MCF 10A (cell line): ENCODE measurements at places on chromosomes 16 and 17. TPM values are rescaled to one million over a fixed set of nuclear protein-coding genes. Genes with fewer than 3 reads are reported as not detected.

Gene C16orf82
- total RNA-seq, result not detected in 2 replicates

- peak overlapping the region; percentile 91 for H3K4me3 ChIP-seq
- no peaks in the 10 kb centered on the region for H3K27me3 ChIP-seq
- DNase-seq, result no peak
- H3K27ac ChIP-seq, result peak overlapping the region; percentile 95
Measured at GRCh38 chr16:30533748-30534367, 800 bp downstream of the ZNF747 start.

DNA sequence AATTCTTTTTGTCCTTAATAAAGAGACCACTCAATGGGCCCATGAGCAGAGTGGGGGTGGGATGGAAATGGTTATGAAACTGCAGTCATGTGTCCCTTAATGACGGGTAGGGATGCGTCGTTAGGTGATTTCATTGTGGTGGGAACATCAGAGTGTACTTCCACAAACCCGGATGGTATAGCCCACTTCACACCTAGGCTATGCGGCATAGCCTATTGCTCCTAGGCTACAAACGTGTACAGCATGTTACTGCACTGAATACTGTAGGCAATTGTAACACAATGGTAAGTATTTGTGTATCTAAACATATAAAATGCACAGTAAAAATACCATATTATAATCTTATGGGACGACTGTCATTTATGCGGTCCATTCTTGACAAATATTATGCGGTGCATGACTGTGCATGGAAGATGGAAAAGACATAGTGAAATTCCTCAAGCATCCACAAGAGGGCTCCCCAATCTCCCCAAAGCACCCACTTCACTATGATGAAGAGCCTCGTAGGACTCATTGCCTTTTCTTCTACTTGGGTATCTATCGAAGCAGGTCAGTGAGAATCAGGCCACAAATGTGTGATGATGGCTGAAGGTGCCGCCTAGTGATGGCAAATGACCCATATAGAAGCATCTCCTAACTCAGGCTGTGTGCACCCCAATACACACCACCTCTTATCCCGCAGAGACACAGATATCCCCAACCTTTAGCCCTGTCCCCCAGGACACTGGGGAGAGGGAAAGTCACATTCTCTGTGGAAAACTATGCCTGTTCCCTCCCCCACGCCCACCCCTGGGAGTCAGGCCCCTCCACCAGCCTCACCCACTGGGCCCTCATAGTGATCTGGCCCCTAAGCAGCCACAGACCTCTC lies 43.5 kb downstream of the TBX21 start:
- H3K27me3 ChIP-seq, result peaks cover 52% of the 10 kb centered on the region
- no peaks in the 10 kb centered on the region for H3K4me1 ChIP-seq
- DNase-seq, result peak; percentile 56
- no peaks in the 10 kb centered on the region for H3K36me3 ChIP-seq
- H3K4me3 ChIP-seq, result no peak overlapping the region

- H3K4me3 ChIP-seq, result no peak overlapping the region
- H3K27ac ChIP-seq, result no peak overlapping the region
- no peaks in the 10 kb centered on the region for H3K27me3 ChIP-seq
- H3K4me1 ChIP-seq, result no peaks in the 10 kb centered on the region
- H3K36me3 ChIP-seq, result no peaks in the 10 kb centered on the region
- no peak for DNase-seq
Measured at GRCh38 chr17:22516861-22517636, 824.7 kb downstream of the KCNJ18 start.

GRCh38 chr17:63356337-63356757 lies 89.8 kb downstream of the CYB561 start:
- H3K27ac ChIP-seq, result peak overlapping the region; percentile 66
- H3K4me1 ChIP-seq, result peaks cover 16% of the 10 kb centered on the region
- no peaks in the 10 kb centered on the region for H3K27me3 ChIP-seq
- no peak overlapping the region for H3K4me3 ChIP-seq
- H3K36me3 ChIP-seq, result peaks cover 12% of the 10 kb centered on the region

DNA sequence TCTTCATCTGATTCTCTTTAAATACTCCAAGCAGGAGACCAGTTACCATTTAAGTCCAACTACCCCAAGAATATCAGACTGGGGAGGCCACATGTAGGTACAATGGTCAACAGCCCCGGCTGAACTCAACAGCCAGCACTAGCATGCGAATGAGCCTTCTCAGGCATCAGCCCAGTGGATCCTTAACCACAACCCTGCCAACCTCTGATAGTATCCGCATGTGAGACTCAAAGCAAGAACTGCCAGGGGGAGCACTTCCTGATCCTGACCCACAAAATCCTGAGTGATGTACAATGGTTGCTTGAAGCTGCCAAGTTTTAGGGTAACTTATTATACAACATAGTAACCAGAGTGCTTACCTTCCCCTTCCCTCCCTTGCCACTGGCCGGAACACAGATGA lies 4.0 kb downstream of the PYY start:
- H3K4me3 ChIP-seq, result no peak overlapping the region
- no peak for DNase-seq
- H3K4me1 ChIP-seq, result peaks cover 9% of the 10 kb centered on the region
- H3K36me3 ChIP-seq, result no peaks in the 10 kb centered on the region

Gene SBK1
- 0.14 and 0.25 TPM in 2 replicates for total RNA-seq

- H3K36me3 ChIP-seq, result peaks cover 30% of the 10 kb centered on the region
- no peak overlapping the region for H3K27ac ChIP-seq
- peaks cover 17% of the 10 kb centered on the region for H3K4me1 ChIP-seq
- H3K27me3 ChIP-seq, result no peaks in the 10 kb centered on the region
Measured at GRCh38 chr17:77086433-77087010, 54.2 kb upstream of the SEC14L1 start.

DNA sequence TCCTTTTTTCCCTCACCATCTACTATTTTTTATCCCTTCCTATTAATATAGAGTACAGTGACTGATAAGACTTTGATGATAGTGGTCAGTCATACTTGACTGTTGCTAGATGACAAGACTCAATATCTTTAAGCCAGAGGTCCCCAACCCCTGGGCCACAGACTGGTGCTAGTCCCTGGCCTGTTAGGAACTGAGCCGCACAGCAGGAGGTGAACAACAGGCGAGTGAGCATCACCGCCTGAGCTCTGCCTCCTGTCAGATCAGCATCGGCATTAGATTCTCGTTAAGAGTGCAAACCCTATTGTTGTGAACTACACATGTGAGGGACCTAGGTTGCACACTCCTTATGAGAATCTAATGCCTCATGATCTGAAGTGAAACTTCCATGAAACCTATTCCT lies 341.3 kb downstream of the BCAS3 start:
- no peaks in the 10 kb centered on the region for H3K27me3 ChIP-seq
- H3K27ac ChIP-seq, result no peak overlapping the region
- no peak overlapping the region for H3K4me3 ChIP-seq

Gene DNAI2
- not detected in 2 replicates for total RNA-seq

DNA sequence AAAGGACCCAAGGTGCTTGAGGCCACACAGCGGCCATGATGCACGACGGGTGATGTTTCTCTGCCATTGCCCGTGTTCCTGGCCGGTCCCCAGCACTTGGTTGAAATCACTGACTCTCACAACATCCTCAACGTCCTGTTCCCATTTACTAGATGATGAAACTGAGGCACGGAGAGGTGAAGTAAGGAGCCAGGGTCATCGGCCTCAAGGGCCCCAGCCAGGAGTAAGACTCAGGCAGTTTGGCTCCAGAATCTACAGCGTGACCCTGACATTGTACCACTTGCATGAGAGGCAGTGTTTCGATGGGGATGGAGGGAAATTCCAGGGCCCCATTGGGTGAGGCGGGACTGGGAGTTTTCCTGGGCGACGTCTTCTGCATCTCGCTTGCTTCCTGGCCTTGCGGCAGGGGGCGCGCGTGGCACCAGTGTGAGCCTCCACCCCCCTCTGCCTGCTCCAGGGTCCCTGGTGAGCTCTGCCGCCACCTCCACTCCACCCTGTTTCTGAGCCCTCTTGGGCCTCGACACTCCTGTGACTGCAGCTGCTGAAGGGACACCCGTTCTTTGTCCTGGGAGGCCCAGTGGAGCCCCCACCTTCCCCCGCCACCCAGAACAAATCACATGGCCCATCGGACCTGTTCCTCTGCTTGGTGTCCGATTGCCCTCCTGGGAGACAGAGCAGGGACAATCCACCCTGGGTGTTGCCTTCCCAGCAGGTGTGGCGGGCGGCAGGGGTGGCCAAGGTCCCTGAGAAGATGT lies 133.0 kb upstream of the GSE1 start:
- DNase-seq, result no peak
- no peaks in the 10 kb centered on the region for H3K27me3 ChIP-seq
- H3K27ac ChIP-seq, result no peak overlapping the region
- H3K4me3 ChIP-seq, result no peak overlapping the region

- no peaks in the 10 kb centered on the region for H3K27me3 ChIP-seq
- no peak for DNase-seq
- peaks cover 10% of the 10 kb centered on the region for H3K4me1 ChIP-seq
Measured at GRCh38 chr17:72165867-72166439, 45.1 kb downstream of the SOX9 start.

DNA sequence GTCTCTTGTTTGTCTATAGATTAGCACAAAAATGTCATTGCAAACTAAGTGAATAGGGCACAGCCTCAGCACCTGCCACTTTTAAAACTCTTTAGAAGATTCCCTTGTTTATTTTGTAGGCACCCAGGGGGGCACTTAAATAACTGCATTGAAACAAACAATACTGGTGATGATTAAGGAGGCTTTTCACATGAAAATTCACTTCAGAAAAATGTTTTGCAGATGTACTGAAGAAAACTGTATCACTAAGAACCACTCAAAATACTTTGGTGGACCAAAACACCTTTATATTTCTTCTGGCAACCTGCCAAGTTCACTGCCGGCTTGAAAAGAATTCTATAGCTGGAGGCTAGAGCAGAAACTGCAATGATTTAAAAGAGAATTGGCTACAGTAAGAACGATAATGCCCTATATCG lies 281.5 kb downstream of the TOX3 start:
- H3K4me3 ChIP-seq, result no peak overlapping the region
- DNase-seq, result peak; percentile 11
- H3K27me3 ChIP-seq, result peaks cover 17% of the 10 kb centered on the region
- no peak overlapping the region for H3K27ac ChIP-seq
- no peaks in the 10 kb centered on the region for H3K36me3 ChIP-seq
- H3K4me1 ChIP-seq, result no peaks in the 10 kb centered on the region

GRCh38 chr17:80671825-80672110 lies 127.1 kb downstream of the RPTOR start:
- no peak overlapping the region for H3K27ac ChIP-seq
- no peak overlapping the region for H3K4me3 ChIP-seq
- H3K36me3 ChIP-seq, result peaks cover 11% of the 10 kb centered on the region
- H3K27me3 ChIP-seq, result no peaks in the 10 kb centered on the region
- DNase-seq, result no peak

GRCh38 chr17:17957584-17957916 lies 14.7 kb downstream of the TOM1L2 start:
- peaks cover 7% of the 10 kb centered on the region for H3K36me3 ChIP-seq
- peak overlapping the region; percentile 23 for H3K4me3 ChIP-seq
- peak overlapping the region; percentile 94 for H3K27ac ChIP-seq
- peaks cover 25% of the 10 kb centered on the region for H3K4me1 ChIP-seq

DNA sequence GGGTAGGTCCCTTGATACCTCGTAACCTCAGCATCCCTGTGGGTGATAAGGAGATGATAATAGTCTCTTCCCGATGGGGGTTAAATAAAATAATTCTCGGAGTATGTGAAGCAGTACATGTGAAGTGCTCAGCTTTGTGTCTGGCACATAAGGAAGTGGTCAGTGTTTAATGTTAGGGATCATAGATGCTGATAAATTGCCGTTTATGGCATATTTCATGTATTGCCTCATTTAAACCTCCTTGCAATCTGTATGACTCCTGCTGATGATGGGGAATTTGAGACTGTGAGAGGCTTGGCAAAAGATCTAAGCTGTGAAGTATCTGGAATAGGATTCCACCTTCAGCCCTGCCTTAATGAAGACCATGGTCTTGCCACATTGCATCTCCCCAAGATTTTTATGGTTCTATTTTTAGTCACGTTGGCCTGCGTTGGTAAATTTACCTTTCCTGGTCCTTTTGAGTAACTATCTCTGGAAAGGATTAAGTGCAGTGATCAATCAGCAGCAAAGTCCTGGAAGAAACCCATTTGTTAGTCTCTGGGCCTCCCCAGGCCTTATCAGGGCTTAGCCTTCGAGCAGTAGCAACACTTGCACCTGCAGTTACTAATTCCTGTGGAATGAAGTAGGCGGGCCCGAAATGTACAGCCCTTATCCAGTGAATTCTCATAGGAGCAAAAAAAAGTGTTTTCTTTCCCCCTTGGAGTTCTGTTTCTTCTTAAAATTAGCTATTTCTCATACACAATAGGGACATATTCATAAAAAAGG lies 144.9 kb downstream of the WWOX start:
- H3K36me3 ChIP-seq, result no peaks in the 10 kb centered on the region
- H3K4me3 ChIP-seq, result no peak overlapping the region
- H3K27me3 ChIP-seq, result no peaks in the 10 kb centered on the region
- H3K27ac ChIP-seq, result no peak overlapping the region
- DNase-seq, result peak; percentile 9

- H3K4me1 ChIP-seq, result peaks cover 36% of the 10 kb centered on the region
- peak; percentile 61 for DNase-seq
- peak overlapping the region; percentile 84 for H3K4me3 ChIP-seq
- no peaks in the 10 kb centered on the region for H3K36me3 ChIP-seq
Measured at GRCh38 chr17:78737332-78737731, 44.7 kb downstream of the CYTH1 start.

Gene STX1B
- 0.42 and 0.91 TPM in 2 replicates for total RNA-seq

- DNase-seq, result peak; percentile 80
- peaks cover 18% of the 10 kb centered on the region for H3K36me3 ChIP-seq
- peaks cover 12% of the 10 kb centered on the region for H3K4me1 ChIP-seq
- no peak within 1 kb of the TSS for H3K27ac ChIP-seq
- H3K27me3 ChIP-seq, result no peaks in the 10 kb centered on the region
- peak within 1 kb of the TSS; percentile 77 for H3K4me3 ChIP-seq
Measured at GRCh38 chr17:43832976-43833829, at the start of gene MPP3. Gene MPP3 (minus strand): TSS chr17:43833146. CDS start chr17:43831906, 1,240 bp downstream.

Gene GNG13
- total RNA-seq, result not detected in 2 replicates

Gene IRF8
- not detected in 2 replicates for total RNA-seq

DNA sequence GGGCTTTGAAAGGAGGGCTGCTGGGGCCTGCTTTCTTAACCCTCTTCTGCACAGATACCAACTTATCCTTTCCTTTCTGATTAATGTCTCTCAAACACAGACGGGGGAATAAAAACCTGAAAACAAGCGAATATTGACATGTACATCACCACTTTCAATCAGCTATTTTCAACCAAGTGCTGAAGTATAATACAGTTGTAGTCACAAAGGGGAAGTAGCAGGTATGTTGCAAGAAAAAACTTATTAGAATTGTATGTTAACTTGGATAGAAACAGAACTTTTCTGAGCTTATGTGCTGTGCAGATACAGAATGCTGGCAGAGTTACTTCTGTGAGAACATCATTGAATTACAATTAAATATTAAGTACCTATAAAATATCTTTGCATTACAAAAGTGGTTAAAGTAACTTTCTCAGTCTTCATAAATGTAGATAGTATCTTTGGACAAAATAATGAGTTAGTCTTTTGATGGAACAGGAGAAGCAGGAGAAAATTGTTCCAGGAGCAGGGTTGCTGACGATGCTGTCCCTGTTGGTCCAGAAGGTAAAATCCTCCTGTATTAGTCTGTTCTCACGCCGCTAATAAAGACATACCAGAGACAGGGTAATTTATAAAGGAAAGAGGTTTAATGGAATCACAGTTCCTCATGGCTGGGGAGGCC lies 59.5 kb downstream of the RPTOR start:
- peaks cover 41% of the 10 kb centered on the region for H3K4me1 ChIP-seq
- DNase-seq, result no peak
- peaks cover 5% of the 10 kb centered on the region for H3K36me3 ChIP-seq
- no peak overlapping the region for H3K4me3 ChIP-seq
- no peak overlapping the region for H3K27ac ChIP-seq

Gene RTN4RL1
- total RNA-seq, result 2.9 and 3.6 TPM in 2 replicates
